SK-N-SH treated with all-trans-retinoic acid at 6 μM for 48 hours (cell line): ENCODE measurements at places on chromosomes 16 and 17.
A peak's percentile ranks its signal among the peaks of the same experiment; 100 is the strongest.

GRCh38 chr16:79093554-79093967 is 507.0 kb downstream of the MAF start:
- ATAC-seq: no peak

DNA sequence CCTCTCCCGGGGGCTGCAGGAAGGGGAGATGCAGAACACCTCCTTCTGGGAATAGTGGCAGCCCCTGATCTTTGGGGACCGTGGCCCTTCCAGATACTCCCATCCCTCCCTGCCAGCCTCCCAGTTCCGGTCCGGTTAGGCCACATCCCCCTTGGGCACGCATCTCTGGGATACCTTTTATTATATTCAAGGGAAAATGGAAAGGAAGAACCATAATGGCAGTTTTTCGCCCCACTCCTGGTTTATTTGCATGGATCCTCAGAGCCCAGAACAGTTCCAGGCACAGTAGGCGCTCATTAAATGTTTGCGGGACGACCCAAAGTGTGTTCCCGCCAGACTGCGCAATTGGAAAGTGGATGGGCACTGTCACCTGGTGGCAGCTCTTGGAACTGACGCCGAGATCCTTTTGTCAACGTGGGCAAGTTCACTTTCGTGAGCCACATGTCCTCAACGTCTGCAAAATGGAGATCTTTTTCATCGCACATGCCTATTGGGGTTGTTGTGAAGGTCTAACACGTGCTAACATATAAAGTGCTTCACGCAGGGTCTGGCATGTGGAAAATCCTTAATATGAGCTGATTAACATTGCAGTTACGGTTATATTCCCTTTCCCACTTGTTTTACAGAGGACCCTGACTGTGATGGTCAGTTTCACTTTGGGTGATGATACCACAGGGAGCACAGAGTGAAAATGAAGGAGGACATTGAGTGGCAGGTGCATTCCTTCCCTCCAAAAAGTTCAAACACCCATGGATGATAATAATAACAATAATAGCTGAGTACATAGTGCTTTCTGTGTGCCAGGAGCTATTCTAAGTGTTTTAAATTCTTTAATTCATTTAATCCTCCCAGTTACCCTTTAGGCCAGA is 1.7 kb upstream of the GPRC5B start:
- peak; percentile 78 for ATAC-seq

GRCh38 chr17:17609121-17609520 is 17.6 kb upstream of the PEMT start:
- ATAC-seq: peak; percentile 53

DNA sequence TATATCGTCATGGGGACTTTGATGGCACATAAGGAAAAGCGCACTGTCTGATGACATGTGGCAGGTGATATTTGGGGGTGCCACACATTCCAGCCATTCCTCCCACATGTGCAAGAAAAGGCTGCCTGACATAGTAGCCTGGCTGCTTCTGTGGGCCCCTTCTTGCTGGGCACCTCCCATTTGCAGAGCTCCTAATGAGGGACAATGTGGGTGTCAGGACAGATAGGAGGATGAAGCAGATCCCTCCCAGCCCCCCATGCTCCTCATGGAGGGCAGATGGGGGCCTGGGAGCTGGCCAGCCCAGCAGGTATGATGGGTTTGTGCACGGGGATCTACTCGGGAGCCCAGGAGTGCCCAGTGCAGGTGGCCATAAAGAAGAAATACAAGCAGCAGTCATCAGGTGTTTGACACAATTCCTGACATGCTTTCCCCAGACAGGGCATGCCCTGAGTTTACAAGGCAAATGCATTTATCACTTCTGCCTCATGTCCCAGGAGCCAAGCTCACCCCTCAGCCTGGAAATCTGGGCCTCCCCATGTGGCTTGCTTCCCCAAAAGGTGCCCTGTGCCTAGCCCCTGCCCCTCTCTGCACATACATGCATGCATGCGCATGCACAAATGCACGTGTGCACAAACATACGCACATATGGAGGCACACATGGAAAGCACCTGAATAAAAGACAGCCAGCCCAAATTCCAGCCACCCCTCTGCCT is 260.6 kb upstream of the RPL38 start:
- no peak for ATAC-seq

DNA sequence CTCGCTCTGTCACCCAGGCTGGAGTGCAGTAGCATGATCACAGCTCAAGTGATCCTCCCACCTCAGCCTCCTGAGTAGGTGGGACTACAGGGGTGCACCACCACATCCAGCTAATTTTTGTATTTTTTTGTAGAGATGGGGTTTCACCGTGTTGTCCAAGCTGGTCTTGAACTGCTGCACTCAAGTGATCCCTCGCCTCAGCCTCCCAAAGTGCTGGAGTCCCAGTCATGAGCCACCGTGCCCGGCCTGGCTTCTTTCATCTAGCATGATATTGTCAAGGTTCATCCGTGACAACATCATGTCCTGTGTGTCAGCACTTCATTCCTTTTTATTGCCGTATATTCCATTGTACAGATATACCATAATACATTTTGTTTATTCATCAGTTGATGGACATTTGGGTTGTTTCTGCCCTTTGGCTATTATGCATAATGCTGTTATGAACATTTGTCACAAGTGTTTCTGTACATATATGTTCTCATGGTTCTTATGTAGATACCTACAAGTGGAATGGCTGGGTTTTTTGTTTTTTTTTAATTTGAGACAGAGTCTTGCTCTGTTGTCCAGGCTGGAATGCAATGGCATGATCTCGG is 3.4 kb upstream of the GHDC start:
- ATAC-seq: no peak

DNA sequence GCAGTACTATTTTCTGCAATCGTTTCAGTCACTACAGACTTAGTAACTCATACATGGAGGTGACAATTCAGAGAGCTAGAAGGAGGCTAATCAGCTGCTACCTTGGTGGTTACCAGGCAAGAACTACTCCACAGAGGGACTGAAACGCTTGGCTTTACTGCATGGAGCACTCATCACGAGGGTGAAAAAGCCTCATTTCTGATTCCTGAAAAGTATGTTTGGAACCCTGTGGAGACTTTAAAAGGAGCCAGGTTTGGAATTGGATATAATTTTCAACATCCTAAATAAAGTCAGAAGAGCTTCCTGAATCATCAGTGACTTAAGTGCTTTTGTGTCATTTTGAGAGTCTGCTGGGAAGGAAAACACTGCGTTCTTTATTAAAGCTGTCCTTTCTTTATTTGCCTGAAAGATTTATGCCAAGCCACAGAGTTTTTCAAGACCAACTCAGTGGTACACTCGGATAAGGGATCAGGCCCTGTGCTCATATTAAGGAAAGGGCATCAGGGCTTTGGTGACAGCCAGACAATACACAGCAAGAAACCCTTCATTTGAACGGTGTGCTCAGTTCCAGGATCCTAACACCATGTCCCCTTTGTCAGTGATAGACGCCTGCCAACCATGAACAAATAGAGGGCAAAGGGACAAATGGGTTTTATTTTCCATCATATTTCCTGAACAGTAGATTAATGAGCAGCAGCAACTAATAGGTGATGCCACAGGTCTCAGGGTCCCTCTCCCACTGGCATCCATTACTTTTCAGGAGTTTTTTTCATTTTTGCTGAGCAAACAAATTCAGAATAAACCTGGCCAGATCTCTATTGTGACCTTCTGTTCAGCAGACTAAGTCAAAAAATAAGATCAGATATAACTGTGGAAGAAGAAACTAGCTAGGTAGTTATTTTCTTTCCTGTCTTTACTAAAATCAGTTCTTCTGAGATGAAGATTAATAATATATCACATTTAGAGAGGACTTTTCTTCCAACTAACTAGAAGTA is 80.5 kb upstream of the CLEC18B start:
- no peak for ATAC-seq

GRCh38 chr17:7294614-7295153 is at the start of gene YBX2:
YBX2 (minus strand) TSS chr17:7294639; CDS start chr17:7294500, 139 bp downstream.
- peak; percentile 58 for ATAC-seq

DNA sequence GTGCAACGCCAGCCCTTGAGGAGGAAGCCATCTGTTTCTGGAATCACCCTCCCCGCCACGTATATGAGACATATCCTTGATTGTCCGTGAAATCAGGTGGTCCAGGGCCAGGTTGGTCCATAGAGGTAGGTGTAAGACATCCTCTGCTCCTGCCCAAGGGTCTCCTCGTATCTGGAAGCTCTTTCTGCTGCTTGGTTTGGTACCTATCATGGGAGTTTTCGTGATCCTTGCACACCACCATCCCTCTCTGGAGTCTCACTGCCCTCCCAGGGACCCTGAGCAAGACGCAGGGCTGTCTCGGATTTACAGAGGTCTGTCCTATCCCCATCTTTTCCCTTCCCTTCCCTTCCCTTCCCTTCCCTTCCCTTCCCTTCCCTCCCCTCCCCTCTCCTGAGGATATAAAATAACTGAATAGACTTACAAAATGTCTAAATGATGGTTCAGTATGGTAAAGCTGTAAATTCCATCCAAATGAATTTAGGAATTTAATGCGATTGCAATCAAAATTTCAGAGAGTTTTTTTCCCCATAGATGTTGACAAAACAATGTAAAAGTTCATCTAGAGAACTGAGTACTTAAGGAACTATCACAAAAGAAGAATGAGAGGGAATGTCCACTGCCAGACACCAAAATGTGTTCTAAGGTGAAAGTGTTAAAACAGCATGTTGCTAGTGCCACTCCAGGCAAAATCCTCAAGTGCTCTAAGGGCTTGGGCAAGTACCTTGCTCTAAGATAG is 2.0 kb upstream of the CCDC42 start:
- peak; percentile 24 for ATAC-seq

- peak; percentile 74 for ATAC-seq
Measured at GRCh38 chr17:78868391-78868790, 27.8 kb upstream of the USP36 start.

- ATAC-seq: no peak
Measured at GRCh38 chr17:37089956-37090355, 141.2 kb downstream of the AATF start.

DNA sequence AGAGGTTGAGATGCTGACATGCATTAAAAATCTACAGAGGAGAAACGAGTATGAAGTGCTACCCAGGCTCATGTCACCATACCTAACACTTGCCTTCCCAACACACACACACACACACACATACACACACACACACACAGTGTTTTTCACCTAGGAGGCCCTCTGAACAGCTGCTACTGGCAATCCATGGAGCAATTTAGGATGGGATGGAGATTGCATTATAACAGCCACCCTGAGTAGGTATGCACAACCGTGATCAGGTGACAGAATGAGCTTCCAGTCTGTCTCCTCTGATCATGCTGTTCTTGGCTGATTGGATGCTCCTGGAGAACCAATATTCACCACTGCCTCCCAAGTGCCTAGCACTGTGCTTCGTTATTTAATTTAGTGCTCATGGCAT is 528.5 kb upstream of the CDH5 start:
- ATAC-seq: no peak

GRCh38 chr16:48734220-48734619 is 124.2 kb upstream of the N4BP1 start:
- no peak for ATAC-seq

DNA sequence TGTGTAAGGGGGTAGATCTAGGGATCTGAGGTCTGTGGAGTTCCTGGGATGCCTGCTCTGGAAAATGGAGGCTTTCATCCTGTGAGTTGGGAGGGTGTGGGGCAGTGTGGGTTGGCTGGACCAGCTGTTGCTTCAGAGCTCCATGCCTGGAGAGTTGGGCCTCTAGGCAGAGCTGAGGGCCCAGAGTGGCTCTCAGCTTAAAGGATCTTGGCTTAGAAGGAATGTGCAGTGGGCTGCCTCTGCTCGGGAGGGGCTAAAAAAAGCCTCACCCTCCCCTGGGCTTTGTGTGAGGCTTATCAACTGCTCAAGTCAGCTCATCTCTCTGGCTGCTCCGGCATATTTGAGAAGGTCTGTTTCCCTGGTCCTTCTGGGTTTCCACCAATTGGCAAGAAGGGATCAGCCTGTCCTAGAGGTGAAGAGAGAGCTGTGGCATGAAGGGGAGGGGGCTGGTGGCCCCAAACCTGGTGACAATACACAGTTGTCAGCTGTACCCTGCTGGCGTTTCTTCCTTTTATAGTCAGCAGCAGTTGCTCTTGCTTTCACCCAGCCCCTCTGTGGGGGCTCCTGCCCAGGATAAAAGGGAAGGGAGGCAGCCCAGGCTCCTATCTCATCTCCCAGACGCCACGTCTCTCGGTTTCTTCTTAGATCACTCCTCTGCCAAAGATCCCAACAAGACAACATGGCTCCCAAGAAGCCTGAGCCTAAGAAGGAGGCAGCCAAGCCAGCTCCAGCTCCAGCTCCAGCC is at the start of gene MYL4:
TSS of gene MYL4 (plus strand) at position 605 of the 745 bp plus-strand sequence. CDS start at position 680, 75 bp downstream.
- no peak for ATAC-seq

DNA sequence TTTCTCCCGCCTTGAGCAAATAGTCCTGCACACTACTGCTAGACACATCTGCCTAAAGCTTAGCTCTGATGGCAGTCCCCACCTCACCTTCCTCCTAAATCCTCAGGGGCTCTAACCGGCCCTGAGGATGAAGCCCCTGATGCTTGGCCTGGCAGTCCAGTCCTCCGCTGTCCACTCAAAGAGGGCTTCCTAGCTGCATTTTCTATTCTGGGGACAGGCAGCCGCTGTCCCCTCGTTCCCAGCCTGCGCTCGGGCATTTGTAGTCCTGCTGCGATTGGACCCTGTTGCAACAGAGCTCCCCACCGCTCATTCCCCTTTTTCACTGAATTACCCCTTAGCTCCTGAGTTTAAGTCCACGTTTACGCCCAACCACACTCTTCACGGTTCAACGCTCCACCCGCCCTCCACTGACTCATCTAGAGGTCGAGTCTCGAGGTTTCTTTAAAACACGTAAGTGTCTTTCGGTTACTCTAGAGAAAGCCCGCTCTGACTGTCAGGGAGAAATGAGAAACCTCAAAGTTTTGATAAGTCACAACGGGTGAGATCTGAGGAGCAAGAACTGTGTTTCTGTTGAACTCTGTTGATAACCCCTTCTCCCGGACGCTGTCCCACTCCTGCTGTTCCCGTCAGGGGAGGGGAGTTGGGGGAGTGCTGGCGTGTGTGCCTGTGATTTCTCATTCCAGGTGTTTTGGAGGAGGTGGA is 4.5 kb downstream of the CCR7 start:
- peak; percentile 42 for ATAC-seq

- ATAC-seq: peak; percentile 35; the same call in 2 of the 3 replicates
Measured at GRCh38 chr17:82358465-82359350, at the start of gene TEX19. TEX19 (plus strand) TSS chr17:82359247; CDS start chr17:82362151, 2,904 bp downstream.

DNA sequence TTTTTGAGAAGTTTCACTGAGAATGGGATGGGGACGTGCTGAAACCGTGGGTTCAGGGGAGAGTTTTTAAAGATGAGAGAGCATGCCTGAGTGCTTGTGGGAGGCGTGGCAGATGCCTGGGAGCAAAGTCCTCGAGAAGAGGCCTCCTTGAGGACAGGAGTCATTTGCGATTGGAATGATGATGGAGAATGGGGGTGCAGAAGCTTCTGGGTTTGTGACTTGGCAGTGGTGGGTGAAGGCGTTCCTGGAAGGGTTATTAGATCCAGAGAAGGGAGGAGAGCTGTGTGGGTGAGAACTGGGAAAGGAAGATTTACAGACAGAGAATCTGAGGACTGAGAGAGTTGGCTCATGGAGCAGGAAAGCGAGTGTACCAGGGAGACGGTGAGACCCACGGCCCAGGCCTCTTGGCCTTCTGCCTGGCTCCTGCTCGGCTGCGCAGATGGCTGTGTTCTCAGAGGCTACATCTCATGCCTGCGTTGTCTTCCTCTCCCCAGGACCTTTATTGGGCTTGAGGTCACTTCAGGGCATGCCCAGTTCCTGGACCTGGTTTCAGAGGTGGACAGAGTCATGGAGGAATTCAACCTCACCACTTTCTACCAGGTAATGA is 8.6 kb upstream of the MMP15 start:
- no peak for ATAC-seq

GRCh38 chr17:47894498-47895346 is 1.3 kb upstream of the SP2 start:
- no peak for ATAC-seq
